ENCODE measurements at places on chromosomes 7 and 10.

- DNase-seq: peak; percentile 55
These were observed 112.4 kb upstream of the YAE1 start for GRCh38 chr7:39453743-39454355.

DNA sequence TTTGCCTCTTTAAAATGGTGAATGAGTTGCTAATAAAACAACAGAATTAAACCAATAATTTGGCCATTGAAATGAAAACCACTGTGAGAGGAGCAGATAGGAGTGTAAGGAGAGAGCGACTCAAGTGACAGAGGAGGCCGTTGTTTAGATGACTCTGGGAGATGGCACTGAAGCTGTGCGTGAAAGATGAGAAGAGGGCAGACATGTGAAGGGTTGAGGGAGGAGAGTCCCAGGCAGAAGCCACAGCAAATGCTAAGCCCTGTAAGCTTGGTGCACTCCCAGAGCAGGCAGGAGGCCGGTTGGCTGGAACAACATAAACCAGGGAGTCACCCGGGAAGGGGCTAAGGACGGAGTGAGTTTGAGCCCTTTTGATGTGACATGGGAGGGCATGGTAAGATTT, 814 bp upstream of the OPALIN start:
- no peak for DNase-seq

- peak; percentile 83 for DNase-seq
These were observed 123.9 kb downstream of the COL26A1 start for GRCh38 chr7:101486433-101487104.

GRCh38 chr10:122188706-122189105, 82.4 kb upstream of the BTBD16 start:
- no peak for DNase-seq

DNA sequence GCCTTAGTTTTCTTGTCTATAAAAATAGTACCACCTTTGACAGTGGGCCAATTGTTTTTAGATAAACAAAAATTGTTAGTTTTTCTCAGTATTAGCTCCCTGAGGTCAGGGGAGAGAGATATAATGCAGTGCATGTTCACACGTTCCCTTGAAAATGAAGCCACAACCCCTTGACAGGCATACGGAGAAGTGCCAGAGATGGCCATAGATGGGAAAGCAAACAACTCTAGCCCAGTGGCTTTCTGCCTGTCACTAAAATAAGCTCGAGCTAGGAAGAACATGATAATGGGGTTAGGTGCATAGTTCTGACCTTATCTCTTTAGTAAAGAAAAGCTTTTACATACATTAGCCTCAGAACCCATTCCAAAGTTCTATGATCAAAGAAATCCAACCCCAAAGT, 124.9 kb downstream of the CHRM2 start:
- DNase-seq: no peak

GRCh38 chr7:157708919-157709295, 372.1 kb downstream of the DNAJB6 start:
- DNase-seq: no peak

- DNase-seq: no peak
These were observed 57.3 kb upstream of the ZEB1 start for GRCh38 chr10:31261511-31262311.

GRCh38 chr7:45217358-45217757, 59.8 kb downstream of the RAMP3 start:
- DNase-seq: peak; percentile 65

- DNase-seq: no peak
These were observed 9.6 kb downstream of the IL2RA start for GRCh38 chr10:6052247-6053221.

- DNase-seq: no peak
These were observed 26.5 kb downstream of the MRC1 start for GRCh38 chr10:17835688-17836087.

- DNase-seq: peak; percentile 73
These were observed 34.9 kb upstream of the STEAP1 start for GRCh38 chr7:90119178-90119971.

GRCh38 chr10:11789306-11789705, 33.9 kb upstream of the PROSER2 start:
- DNase-seq: no peak

- no peak for DNase-seq
These were observed 8.6 kb downstream of the POLD2 start for GRCh38 chr7:44114586-44115310.

DNA sequence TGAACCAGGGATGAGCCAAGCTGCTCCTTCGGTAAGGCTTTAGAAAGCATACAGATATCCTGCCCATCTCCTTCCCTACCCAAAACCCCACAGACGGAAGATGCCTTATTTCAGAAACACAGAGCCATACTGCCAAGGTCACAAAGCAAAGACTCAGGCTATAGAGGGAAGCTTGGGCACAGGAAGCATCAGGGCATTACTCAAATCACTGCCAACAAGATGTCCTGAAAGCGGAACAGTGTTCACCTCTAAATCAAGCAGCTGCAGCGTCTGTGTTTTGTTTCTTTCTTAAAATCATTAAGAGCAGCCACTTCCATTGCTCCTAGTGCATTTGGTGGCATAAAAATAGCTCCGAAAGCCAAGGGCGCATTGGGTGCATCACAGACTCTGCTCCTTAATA, 307.3 kb downstream of the SORCS1 start:
- no peak for DNase-seq

DNA sequence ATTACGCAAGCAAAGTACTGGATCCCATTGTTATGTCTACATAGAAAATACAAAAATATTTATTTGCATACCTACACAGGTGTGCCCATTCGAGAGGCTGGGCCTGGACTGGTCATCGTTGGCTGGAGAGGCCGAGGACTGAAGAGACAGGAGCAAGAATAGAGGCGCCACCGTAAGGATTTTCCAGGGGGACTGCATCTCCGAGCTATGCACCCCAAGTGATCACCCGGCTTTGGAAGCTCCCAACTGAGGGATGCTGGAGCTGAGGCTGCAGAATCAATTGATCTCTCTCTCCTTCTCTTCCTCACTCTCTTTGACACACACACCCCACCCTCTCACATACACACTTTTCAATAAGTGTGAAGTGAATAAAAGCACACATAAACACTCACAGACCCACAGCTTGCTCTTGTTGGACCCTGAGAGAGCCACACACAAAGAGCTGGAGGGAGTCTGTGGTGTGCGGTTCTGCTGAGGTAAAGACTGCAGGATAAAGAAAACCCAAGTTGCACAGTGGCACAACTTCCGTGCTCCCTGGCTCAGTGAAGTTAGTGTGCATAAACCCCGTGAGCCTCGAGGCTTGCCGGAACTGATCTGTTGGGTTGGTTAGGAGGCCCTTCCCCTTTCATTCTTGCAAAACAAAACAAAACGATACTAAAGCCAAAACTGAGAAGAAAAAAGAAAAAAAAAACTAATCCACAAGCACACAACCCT, at the start of gene AOAH:
AOAH (minus strand) TSS at position 544 of the 714 bp plus-strand sequence; CDS start at position 198, 346 bp downstream.
- DNase-seq: no peak

GRCh38 chr10:87760195-87760905, 57.7 kb downstream of the ATAD1 start:
- no peak for DNase-seq

DNA sequence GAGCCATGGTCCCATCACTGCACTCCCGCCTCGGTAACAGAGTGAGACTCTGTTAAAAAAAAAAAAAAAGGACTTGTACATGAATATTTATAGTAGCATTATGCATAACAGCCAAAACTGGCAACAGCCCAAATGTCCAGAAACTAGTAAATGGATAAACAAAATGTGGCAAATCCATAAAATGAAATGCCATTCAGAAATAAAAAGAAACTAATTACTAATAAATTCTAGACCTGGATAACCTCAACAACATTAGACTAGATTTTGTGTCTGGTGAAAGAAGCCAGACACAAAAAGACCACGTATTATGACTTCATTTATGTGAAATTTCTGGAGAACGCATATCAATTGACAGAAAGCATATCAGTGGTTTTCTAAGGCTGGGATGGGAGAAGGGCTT, 74.5 kb downstream of the HPSE2 start:
- no peak for DNase-seq

DNA sequence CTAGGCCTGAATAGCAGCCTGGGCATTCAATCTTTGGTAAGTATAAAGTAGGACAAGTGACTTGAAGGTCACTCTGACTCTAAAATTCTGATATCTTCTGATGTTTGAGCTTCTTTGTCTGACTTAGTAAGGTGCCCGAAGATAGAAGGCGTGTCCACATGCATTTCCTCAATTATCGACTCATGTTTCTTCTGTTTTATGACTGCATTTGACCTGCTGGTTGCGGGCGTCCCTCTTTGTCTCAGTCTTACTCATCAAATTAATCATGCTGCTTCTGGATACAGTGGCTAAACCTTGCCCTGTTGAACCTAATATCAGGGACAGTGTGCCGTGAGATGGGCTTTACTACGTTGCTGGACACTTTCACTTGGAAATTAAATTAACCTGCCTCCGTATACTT, 534.1 kb downstream of the SDK1 start:
- DNase-seq: no peak

GRCh38 chr7:5396542-5396941, 27.1 kb downstream of the TNRC18 start:
- peak; percentile 63 for DNase-seq

- DNase-seq: no peak
These were observed 272.0 kb downstream of the BAMBI start for GRCh38 chr10:28949005-28950004.

GRCh38 chr10:71367271-71367670, 29.4 kb upstream of the CDH23 start:
- no peak for DNase-seq

- DNase-seq: no peak
These were observed 720 bp downstream of the SUN1 start for GRCh38 chr7:832968-833424.

DNA sequence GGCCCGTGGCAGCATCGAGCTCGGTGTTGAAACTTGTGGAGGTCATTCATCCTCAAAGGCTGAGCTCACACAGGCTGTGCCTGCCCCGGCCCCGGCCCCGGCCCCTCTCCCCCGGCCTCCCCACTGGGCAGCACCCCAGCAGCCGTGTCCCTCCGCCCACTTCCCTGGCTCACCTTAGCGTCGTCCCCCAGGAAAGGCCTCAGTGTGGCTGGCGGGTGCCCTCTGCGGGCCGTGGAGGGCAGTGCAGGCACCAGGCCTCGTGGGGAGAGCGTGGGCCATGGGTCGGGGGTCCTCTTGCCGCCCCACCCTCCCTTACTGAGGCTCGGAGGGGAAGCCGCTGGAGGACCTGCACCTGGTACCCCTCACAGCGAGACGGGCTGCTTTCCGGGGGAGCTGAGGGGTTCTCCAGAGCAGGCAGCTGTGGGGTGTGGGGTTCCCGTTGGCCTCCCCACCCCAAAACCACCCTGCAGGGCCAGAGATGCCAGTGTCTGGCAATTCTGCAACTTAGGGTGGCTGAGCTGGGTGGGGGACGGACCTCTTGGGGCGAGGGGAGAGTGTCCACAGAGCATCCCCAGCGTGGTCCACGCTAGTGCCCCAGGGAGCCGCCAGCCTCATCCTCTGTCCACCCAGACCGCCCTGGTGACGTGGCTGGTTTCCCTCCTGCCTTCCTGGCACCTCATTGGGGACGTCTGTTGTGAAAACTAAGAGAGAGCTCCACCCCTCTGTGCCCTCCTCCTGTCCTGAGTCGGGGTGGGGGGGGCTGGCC, 44.2 kb upstream of the DPYSL4 start:
- peak; percentile 95 for DNase-seq

DNA sequence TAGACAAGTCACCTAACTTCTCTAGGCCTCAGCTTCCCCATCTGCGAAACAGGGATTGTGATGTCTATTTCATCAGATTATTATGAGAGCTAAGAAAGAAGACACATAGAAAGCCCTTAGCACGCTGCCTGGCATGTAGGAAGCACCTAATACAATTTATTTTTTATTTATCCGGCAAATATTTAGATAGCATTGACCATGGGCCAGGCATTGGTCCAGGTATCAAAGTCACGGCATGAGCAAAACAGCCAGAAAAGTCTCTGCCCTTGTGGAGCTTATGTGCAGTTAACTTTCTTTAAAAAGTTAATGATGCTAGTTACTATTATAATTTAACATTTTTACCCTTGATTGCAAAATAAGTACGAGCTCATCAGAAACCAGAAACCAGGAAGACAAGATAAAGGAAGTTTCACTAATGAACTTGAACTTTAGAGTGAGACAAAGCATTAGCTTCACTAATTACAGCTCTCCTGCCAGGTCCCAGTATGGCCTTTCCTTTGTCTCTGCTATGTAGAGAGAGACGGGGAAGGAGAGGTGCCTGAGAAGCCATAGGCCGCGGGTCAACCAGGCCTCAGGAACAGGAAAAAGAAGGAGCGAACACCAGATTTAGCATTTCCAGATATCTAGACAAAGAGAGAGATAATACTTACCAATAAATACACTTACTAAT, 139.5 kb upstream of the ADAM12 start:
- no peak for DNase-seq

GRCh38 chr7:67882843-67883242, 886.2 kb downstream of the TYW1 start:
- no peak for DNase-seq

DNA sequence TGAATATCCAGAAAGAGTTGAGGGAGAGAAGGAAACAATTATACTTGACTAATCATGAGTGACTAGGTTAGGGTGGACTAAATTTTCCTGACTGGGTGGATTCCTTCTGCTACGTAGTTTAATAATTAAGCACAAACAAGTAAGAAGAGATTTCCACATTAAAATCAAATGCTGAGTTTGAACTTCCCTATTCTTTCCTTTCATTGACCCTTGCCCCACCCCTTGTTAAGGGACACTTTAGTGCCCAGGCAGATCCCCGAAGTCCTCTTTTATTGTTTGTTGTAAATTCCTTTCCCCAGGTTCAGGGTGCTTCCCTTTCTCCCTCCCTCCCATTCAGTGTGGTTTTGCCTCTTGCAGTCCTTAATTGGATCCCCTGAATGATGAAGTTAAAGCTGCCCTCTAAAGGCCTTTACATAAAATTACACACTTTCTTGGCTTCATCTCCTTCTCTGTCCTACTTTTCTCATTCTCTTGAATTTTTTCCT, 8.8 kb upstream of the SPAM1 start:
- peak; percentile 47 for DNase-seq

- no peak for DNase-seq
These were observed 221.0 kb downstream of the TWIST1 start for GRCh38 chr7:18896343-18896975.

DNA sequence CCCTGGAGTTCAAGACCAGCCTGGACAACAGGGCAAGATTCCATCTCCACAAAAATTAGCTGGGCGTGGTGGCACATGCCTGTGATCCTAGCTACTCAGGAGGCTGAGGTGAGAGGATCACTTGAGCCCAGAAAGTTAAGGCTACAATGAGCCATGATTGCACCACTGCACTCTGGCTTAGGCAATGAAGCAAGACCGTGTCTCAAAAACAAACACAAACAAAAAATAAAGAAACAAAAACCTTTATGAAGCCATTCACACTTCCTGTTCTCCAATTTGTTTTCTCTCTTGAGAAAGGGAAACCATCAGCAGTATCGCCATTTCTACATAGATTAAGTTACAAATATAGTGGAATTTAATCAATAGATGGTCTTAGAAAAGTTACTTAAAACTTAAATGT, 19.8 kb downstream of the YME1L1 start:
- DNase-seq: no peak

- DNase-seq: no peak
These were observed 369.6 kb downstream of the FRMD4A start for GRCh38 chr10:13961097-13961496.

GRCh38 chr7:48832303-48832845, 92.0 kb upstream of the CDC14C start:
- DNase-seq: no peak

GRCh38 chr10:6089334-6090219, 743 bp downstream of the RBM17 start:
- peak; percentile 59 for DNase-seq
